RWPE2 (cell line): ENCODE measurements at places on chromosomes 6 and 20.

DNA sequence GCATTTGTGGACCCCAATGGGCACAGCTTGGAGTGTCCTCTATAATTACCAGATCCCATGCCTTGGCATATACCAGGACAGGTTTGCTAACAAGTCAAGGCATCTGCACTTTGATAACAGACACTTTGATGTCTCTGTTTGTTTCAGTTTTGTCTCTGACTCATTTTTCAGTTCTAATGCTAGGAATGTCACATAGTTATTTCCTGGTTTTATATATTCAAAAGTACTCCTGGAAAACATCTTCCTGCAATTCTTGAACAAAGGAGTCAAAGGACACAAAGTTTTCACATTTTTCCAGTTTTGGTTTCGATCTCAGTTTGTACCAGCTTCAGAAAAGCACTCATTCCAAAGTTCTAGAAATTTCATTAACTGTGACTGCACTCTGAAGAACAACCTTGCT is 188.1 kb downstream of the FOXC1 start:
- DNase-seq: no peak
- H3K27me3 ChIP-seq: no peaks in the 10 kb centered on the region

- no peaks in the 10 kb centered on the region for H3K27me3 ChIP-seq
- H3K36me3 ChIP-seq: peaks cover 12% of the 10 kb centered on the region
- H3K4me3 ChIP-seq: no peak overlapping the region
- H3K27ac ChIP-seq: no peak overlapping the region
- no peak for DNase-seq
Measured at GRCh38 chr6:130879826-130880225, 52.6 kb downstream of the SMLR1 start.

DNA sequence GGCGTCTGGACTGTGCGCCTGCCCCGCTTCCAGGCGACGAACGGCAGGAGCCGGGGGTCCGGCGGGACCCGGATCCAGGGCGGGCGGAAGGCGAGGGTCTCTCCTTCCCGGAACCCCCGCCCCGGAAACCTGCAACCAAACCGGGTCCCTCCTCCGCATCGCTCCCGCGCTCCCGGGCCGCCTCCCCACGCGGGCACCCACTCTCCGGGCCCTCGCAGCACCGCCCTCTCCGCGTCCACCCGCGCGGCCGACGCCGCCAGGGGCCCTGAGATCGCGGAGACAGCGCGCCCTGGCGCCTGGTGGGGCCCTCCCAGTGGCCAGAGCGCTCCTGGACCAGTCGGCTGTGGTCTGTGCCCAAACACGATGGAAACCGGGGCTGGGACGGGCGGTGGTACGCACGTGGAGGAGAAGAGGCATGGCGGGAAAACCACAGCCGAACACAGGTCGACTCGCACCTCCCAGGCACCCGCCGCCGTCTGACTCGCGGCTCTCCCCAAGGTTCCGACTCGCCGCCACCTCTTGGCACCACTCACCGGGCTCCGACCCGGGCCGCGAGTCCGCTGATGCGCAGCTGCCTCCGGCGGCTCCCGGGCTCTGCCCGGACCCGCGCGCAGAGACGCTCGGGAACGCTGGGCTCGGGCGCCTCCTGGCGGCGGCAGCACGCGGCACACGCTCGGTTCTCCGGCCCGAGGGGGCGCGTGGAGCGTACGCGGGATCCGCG is 7.9 kb downstream of the NKX2-2 start:
- H3K36me3 ChIP-seq: no peaks in the 10 kb centered on the region
- peaks cover 64% of the 10 kb centered on the region for H3K27me3 ChIP-seq
- DNase-seq: no peak
- H3K27ac ChIP-seq: no peak overlapping the region

DNA sequence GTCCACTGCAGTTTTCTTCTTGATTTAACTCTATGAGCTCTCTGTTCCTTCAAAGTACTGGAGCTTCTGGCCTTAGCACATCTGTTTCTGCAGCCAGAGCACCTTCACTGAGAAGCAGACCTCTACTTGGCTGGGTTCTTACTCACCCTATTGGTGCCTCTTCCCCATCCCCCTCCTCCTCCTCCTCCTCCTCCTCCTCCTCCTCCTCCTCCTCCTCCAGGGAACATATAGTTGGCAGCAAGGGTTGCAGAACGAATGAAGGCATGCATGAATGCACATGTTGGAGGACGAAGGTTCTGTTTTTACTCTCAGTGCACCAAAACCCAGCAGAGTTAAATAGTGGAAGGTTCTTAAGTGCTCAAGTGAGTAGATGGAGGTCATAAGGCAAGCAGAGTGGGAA is 141.0 kb upstream of the ESR1 start:
- H3K4me1 ChIP-seq: peaks cover 21% of the 10 kb centered on the region
- no peak overlapping the region for H3K27ac ChIP-seq
- no peaks in the 10 kb centered on the region for H3K27me3 ChIP-seq
- no peaks in the 10 kb centered on the region for H3K36me3 ChIP-seq

- H3K27ac ChIP-seq: no peak overlapping the region
- H3K36me3 ChIP-seq: peaks cover 4% of the 10 kb centered on the region; the same call in 1 of the 2 replicates
- no peak overlapping the region for H3K4me3 ChIP-seq
- DNase-seq: no peak
- H3K4me1 ChIP-seq: peaks cover 4% of the 10 kb centered on the region
- no peaks in the 10 kb centered on the region for H3K27me3 ChIP-seq
Measured at GRCh38 chr6:142183351-142183750, 36.3 kb downstream of the VTA1 start.

- no peak overlapping the region for H3K4me3 ChIP-seq
- no peaks in the 10 kb centered on the region for H3K4me1 ChIP-seq
- no peaks in the 10 kb centered on the region for H3K36me3 ChIP-seq
- no peak for DNase-seq
- no peak overlapping the region for H3K27ac ChIP-seq
Measured at GRCh38 chr6:132365281-132365907, 35.9 kb downstream of the MOXD1 start.

GRCh38 chr6:96645106-96645505 is 82.2 kb downstream of the FHL5 start:
- H3K36me3 ChIP-seq: no peaks in the 10 kb centered on the region
- H3K4me1 ChIP-seq: no peaks in the 10 kb centered on the region
- no peaks in the 10 kb centered on the region for H3K27me3 ChIP-seq
- no peak overlapping the region for H3K27ac ChIP-seq
- H3K4me3 ChIP-seq: no peak overlapping the region
- no peak for DNase-seq

GRCh38 chr6:18334251-18334650 is 52.9 kb upstream of the RNF144B start:
- H3K36me3 ChIP-seq: no peaks in the 10 kb centered on the region
- H3K27ac ChIP-seq: no peak overlapping the region
- no peak for DNase-seq
- H3K4me1 ChIP-seq: no peaks in the 10 kb centered on the region
- H3K4me3 ChIP-seq: no peak overlapping the region
- no peaks in the 10 kb centered on the region for H3K27me3 ChIP-seq

GRCh38 chr6:1027795-1028569 is 283.9 kb upstream of the FOXQ1 start:
- DNase-seq: no peak
- no peaks in the 10 kb centered on the region for H3K27me3 ChIP-seq
- H3K36me3 ChIP-seq: no peaks in the 10 kb centered on the region
- H3K4me3 ChIP-seq: no peak overlapping the region
- peaks cover 5% of the 10 kb centered on the region for H3K4me1 ChIP-seq
- H3K27ac ChIP-seq: no peak overlapping the region

- no peaks in the 10 kb centered on the region for H3K27me3 ChIP-seq
- H3K36me3 ChIP-seq: no peaks in the 10 kb centered on the region
Measured at GRCh38 chr6:67887747-67888545, 747.1 kb upstream of the ADGRB3 start.

- no peak for DNase-seq
- no peaks in the 10 kb centered on the region for H3K27me3 ChIP-seq
- H3K36me3 ChIP-seq: no peaks in the 10 kb centered on the region; the same call in 1 of the 2 replicates
- no peak overlapping the region for H3K4me3 ChIP-seq
Measured at GRCh38 chr6:144744720-144745119, 459.6 kb downstream of the UTRN start.

- DNase-seq: no peak
- H3K27ac ChIP-seq: no peak overlapping the region
- H3K36me3 ChIP-seq: 0 out of 2 replicates have a peak, but pooled peaks cover 3% of the 10 kb centered on the region
- H3K27me3 ChIP-seq: no peaks in the 10 kb centered on the region
Measured at GRCh38 chr6:136890194-136890839, 31.8 kb upstream of the SLC35D3 start.

GRCh38 chr6:1029141-1029540 is 282.8 kb upstream of the FOXQ1 start:
- H3K4me3 ChIP-seq: no peak overlapping the region
- DNase-seq: no peak
- H3K4me1 ChIP-seq: peaks cover 5% of the 10 kb centered on the region
- H3K36me3 ChIP-seq: no peaks in the 10 kb centered on the region
- H3K27ac ChIP-seq: no peak overlapping the region

- DNase-seq: peak; percentile 19
- H3K27ac ChIP-seq: no peak overlapping the region
- no peaks in the 10 kb centered on the region for H3K4me1 ChIP-seq
- H3K27me3 ChIP-seq: peaks cover 17% of the 10 kb centered on the region
- no peaks in the 10 kb centered on the region for H3K36me3 ChIP-seq
- no peak overlapping the region for H3K4me3 ChIP-seq
Measured at GRCh38 chr20:32957459-32957858, 46.8 kb downstream of the SUN5 start.

DNA sequence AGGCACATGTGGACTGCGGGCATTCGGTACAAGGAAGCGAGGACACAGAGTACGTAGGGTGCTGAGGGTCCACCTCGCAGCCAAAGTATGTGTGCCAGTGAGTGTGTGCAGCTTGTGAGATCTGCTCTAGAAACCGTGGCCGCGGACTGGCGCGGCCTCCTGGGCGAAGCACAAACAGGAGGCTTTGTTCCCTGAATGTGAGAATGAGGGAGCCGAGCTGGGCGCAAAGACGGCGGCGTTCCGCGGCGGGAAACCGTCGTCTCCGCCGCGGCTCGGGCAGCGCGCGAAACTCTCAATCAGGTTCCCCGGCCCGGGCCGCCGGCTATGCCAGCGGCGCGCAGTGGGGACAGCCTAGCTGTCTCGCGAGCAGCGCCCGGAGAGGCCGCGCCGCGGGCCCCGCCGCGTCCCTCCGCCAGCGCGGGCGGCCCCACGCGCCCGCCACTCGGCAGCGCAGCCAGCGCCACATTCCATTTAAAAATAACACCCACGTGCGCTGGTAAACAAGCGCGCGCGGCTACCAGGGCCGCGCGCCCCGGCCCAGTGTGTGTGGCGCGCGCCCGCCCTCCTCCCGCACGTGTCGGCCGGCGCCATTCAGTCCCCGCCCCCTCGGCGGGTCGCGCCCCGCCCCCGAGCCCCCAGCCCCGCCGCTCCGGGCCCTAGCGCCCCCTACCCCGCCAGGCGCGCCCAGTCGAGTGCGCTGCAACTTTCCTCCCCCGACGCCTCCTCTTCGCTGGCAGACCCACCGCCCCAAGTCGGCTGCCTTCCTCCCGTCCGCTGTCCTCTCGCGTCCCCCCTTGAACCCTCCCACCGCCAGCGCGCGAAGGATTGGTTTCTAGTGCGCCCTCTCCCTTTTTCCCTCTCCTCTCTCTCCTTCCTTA is 3.0 kb upstream of the FOXO3 start:
- no peaks in the 10 kb centered on the region for H3K27me3 ChIP-seq
- DNase-seq: peak; percentile 64
- peaks cover 3% of the 10 kb centered on the region for H3K36me3 ChIP-seq

GRCh38 chr6:6556161-6556737 is 32.3 kb upstream of the LY86 start:
- no peak for DNase-seq
- H3K4me1 ChIP-seq: peaks cover 21% of the 10 kb centered on the region
- no peak overlapping the region for H3K27ac ChIP-seq
- H3K4me3 ChIP-seq: no peak overlapping the region
- no peaks in the 10 kb centered on the region for H3K36me3 ChIP-seq

DNA sequence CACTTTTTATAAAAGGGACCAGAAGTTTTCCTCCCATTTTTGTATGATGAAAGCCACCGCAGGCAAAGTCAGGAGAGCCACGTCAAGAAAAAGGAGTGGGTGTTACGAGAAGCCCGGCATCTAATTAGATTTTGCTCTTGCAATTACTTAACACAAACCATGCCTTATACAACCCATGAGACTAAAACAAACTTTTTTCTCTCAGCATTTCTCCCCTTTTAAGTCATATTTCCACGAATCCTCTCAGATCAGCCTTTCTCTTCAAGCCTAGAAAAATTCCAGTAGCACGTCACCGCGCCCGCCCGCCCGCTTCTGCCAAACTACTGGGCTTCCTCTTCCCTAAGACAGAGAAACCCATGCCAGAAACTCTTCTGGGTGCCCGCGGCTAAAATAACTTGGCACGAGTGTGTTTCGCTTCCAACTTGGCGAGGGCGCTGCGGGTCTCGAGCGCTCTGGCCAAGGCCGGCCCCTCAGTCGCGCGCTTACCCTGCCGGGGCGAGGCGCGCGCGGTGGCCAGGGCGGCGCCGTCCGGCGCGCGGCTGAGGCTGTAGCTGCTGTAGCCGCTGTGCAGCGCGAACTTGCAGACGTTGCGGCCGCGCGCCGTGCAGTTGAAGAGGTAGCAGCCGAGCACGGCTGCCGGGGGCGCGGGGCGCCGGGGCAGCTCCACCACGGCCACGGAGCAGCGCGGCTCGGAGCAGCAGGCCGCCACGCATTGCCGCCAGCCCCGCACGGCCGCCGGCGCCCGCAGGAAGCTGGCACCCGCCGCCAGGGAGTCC is 1.0 kb downstream of the LRP11 start:
- no peaks in the 10 kb centered on the region for H3K27me3 ChIP-seq
- peak; percentile 79 for DNase-seq
- H3K36me3 ChIP-seq: peaks cover 10% of the 10 kb centered on the region
- H3K4me3 ChIP-seq: peak overlapping the region; percentile 52
- H3K27ac ChIP-seq: peak overlapping the region; percentile 87

DNA sequence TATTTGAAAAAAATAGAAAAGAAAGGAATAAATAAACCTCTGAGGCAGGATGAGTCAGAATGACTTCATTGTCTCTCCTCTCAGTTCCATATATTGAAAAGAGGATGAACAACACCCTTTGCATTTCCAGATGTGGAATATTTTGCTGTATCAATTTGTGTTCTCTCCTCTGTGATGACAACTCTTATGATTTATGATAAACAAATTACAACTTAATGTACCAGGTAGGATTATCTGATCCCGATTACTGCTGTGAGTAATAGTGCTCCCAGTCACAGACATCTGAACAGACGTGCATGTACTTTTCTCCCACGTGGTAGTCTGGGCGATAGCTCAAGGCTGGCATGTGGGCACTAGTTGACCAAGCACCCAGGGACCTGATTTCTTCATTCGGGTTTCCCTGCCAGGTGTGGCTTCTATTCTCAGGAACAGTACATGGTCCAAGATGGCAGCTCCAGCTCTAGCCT is 142.1 kb upstream of the SULF2 start:
- peak overlapping the region; percentile 99 for H3K27ac ChIP-seq
- DNase-seq: peak; percentile 100
- H3K36me3 ChIP-seq: no peaks in the 10 kb centered on the region
- H3K27me3 ChIP-seq: no peaks in the 10 kb centered on the region
- no peak overlapping the region for H3K4me3 ChIP-seq
- peaks cover 54% of the 10 kb centered on the region for H3K4me1 ChIP-seq

GRCh38 chr6:46338131-46338530 is 153.1 kb downstream of the RCAN2 start:
- no peak overlapping the region for H3K27ac ChIP-seq
- no peaks in the 10 kb centered on the region for H3K4me1 ChIP-seq
- no peaks in the 10 kb centered on the region for H3K27me3 ChIP-seq
- DNase-seq: no peak
- no peaks in the 10 kb centered on the region for H3K36me3 ChIP-seq

- no peak overlapping the region for H3K27ac ChIP-seq
- peaks cover 33% of the 10 kb centered on the region for H3K4me1 ChIP-seq
- H3K4me3 ChIP-seq: no peak overlapping the region
- no peak for DNase-seq
- no peaks in the 10 kb centered on the region for H3K36me3 ChIP-seq
Measured at GRCh38 chr6:110511401-110511800, 35.0 kb upstream of the SLC22A16 start.
